HCEC 1CT (cell line): ENCODE measurements at places on chromosomes 2 and 18.

GRCh38 chr2:133986081-133986837 is 267.6 kb upstream of the MGAT5 start:
- peak; percentile 42 for DNase-seq

- no peak for DNase-seq
These were observed 75.7 kb downstream of the CHST9 start for GRCh38 chr18:27109451-27109850.

GRCh38 chr2:130957915-130958314 is 121.2 kb downstream of the ARHGEF4 start:
- DNase-seq: no peak

DNA sequence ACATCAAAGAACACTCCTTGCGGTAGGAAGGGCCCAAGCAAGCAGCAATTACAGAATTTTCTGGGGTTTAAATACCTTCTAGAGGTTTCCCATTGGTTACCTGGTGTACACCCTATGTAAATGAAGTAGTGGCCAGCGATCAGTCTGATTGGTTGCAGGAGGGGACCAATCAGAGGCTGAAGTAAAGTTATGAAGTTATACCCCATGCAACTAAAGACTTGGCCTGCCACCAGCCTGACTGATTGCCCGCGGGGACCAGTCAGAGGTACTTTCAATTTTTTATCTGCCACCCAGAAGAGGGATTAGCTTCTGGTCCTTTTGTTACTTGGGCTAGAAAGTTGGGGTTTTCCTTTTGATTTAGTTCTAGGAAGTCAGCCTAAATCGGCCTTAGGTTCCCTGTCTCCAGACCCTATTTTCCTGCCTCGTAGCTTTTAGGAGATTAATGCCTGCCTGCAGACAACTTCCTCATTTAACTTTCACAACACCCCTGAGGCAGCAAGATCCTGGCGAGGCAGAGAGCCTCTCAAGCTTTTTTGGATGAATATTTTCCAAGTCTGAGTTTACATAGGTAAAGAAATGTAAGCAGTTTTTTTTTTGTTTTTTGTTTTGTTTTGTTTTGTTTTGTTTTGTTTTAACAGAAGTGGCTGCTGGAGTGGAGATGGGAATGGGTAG is 1.5 kb upstream of the DGUOK start:
- no peak for DNase-seq

GRCh38 chr18:1914489-1914888 is 656.8 kb downstream of the METTL4 start:
- DNase-seq: no peak
